Fibroblast of the conjunctiva (primary cell): ENCODE measurements at places on chromosomes 7 and 10.
A peak's percentile ranks its signal among the peaks of the same experiment; 100 is the strongest.

GRCh38 chr7:52540041-52540440 is 495.4 kb upstream of the POM121L12 start:
- DNase-seq = no peak

- DNase-seq = no peak
Observed at GRCh38 chr10:86004337-86004736, 362.3 kb downstream of the GRID1 start.

- no peak for DNase-seq
Observed at GRCh38 chr10:71727738-71728737, 8.5 kb upstream of the C10orf105 start.

DNA sequence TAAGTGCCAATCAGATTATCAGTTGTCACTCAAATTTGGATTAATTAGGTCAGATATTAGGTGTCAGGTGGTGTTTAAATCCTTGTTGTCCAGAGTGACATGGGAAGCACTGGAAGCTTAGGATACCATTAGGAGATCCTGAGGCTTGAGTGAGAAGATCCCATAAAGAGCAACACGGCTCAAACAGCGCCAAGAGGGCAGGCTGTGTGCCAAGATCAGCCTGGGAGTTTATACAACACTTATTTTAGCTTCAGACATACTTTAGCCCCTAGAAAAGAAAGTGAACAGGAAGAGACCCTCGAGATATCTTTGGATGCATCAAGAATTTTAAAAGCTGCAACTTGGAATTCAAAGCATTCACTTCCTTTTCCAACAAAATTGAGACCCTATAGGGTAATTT is 14.2 kb upstream of the ACTA2 start:
- DNase-seq = no peak

DNA sequence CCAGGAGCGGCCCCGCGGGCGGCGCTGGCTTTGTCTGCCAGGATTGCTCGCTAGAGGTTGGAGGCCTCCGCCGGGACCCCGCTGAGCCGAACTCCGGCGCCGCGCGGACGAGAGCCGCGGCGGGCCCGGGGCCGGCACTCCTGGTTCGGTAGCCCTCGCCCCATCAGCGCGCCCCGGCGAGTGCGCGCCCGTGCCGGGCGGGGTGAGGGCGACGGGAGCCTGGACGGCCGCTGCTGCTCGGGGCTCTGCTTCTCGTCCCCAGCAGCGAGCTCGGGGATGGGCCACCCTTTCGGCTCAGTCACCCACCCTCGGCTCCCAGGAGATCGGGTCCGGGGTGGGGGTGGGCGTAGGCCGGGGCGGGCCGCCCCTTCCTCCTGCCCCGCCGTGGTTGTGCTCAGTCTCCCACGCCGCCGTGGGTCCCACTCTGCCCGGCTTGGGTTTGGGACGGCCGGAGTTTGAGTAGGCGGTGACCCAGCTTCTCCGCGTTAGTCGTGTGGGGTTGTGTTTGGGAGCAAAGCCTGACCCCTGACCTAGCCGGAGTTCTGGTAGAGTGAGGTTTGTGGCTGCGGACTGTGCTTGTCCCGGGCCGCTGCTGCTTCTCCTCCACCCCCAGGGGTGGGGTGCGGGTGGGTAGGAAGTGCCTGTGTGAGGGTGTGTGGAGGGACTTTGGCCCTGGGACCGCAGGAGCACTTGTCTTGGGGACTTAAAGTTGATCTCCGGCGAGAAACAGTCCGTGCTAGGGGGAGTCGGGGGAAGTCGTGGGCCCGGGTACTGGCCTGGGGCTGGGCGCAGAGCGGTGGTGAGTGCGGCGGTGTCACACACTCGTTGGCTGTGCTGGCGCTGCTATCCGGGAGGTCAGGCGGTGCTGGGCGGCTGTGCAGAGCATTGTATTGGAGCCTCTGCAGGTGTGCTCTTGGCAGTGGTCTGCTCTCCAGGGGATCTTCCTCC is 677 bp downstream of the TSPAN14 start:
- no peak for DNase-seq

DNA sequence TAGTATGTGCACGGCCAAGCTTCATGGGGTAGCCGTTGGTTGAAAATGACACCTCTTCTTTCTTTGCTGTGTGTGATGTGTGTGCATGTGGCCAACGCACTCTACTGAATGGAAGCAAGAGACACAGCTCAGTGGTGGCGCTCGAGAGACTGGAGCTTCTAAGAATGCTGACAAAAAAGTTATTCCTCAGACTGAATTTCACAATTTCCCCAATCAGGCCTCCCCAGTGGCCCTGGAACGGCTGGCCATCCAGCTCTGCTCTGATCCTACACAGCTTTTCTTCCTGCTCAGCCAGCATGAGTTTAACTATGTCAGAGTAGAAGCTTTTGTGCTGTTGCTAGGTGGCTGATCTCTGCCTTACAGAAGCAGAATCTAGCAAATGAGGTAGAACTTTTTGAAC is 186.7 kb upstream of the PLXDC2 start:
- peak; percentile 30 for DNase-seq

DNA sequence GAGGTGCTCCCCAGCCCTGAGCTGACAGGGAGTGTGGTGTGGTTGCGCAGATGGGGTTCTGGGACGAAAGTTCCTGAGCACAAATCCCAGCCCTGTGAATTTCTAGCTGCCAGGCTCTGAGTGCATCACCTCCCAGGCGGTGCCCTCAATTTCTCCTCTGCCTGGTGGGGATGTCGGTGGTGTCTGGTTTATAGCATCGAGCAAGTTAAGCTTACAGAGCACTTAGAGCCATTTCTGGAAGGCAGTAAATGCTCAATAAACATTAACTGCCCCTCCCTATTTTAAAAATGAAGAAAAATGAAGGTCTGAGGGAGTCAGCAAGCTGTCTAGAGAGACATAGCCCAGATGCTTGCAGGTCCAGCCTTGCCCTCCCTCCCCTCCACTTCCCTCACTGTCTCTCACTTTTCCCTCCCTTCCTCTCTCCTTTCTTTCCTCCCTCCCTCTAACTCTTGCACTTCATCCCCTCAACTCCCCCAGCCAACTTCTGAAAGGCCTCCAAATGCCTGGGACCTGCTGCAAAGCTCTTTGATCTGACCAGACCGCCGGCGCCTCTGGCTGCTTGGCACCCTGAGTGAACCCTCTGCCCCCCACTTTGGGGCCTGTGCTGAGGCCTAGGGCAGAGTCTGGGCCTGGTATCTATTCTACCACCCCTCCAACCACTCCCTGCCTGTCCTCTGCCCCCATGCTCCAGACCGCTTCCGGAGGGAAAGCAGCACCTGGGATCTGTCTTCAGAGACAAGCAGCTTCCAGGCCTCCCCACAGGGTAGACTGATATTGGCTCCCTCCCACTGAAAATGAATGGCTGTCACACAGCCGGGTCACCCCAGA is 438.3 kb downstream of the RPS24 start:
- no peak for DNase-seq

GRCh38 chr10:43822631-43823580 is 174.2 kb upstream of the ZNF32 start:
- peak; percentile 64 for DNase-seq

DNA sequence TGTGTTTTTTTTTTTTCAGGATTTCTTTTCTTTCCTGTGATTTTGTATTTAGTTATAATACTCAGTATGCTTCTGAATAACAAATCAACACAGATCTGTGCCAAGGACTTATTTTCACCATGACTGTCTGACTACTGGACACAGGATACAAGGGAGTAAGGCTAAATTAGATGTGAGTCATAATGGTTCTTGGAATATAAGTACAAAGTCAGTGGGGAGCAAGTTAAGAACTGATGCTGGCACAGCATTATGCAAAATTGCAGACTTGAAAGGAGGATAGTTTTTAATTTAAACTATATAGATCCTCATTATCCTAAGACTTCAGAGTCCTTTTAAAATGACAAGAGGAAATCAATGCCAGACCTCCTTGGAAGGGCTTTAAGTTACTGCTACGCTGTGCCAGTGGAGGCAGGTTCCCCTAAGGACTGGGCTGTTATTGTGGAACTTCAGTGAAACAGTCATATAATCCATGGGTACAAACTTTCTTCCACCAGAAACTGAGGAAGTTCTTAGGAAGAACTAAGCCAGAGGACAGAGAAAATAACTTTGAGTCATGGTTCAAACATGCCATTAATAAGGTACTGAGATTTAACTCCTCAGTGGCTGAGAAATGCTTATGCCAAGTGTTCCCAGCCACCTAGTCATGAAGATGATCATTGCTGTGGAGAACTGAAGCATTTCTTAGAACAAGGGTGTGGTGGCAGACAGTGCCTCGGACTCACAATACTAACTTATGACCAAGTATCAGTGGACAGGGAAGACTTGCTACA is 531.2 kb downstream of the HTR7 start:
- peak; percentile 45 for DNase-seq

- DNase-seq = peak; percentile 91
Observed at GRCh38 chr10:101014966-101015581, 15.5 kb downstream of the LZTS2 start.

- DNase-seq = no peak
Observed at GRCh38 chr7:135190703-135191102, 20.2 kb upstream of the CYREN start.

- peak; percentile 21 for DNase-seq
Observed at GRCh38 chr10:90032519-90032918, 331.1 kb downstream of the KIF20B start.

DNA sequence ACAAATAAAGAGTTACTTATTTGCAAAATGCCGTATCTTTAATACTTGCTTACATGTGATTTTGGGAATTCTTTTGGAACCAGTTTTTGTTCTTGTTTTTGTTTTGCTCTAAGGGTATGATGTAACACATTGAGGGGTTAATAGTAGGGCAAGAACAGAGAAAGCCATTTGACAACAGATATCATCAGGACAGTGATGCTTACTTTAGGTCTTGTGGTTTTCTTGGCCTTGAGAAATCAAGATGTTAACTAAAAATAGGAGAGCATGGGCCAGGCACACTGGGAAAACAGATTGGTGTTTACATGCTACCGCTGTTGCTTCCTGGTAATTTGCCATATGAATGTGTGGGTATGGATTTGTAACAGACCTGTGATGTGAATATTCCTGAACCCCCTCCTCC is 3.7 kb downstream of the SAMD8 start:
- DNase-seq = no peak

DNA sequence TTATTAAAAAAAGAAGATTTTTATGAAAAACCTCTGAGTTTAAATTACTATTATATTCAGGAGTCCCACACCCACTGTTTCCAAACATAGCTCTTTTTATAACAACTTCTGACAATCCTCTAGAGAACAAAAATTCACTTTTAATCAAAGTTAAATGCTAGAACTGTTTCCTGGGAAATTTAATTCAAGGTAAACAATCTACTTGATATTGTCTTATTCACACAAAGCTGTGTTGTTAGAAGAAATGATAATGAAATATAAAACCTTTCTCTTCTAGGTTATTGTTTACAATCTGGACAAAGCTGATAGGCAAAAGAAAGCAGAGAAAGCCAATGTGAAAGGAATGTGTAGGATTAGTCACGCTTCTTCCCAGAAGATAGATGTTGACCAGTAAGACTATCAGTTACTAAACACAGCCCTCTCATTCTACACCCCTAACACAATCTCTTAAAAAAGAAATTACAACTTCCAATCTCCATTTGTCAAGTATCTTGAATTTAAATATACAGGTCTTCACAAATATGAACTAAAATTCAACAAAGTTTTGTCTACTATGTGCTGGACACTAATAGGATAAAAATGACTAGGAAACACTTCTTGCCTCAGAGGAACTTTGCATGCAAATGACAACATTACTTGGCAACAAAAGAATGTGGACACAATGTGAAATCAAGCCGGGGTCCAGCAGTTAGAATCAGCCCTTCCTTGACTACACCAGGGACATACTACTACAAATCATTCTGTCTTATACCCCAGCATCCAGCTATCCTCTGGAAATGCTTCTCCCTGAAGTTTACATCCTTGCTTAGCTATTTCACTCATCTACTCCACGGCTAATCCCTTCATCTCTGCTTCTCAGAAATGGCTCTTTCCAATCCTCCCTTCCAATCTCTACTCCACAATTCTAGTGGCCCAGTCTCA is 123.7 kb downstream of the IMMP2L start:
- peak; percentile 26 for DNase-seq

- no peak for DNase-seq
Observed at GRCh38 chr7:147044941-147045340, 928.3 kb downstream of the CNTNAP2 start.

GRCh38 chr7:135620980-135621850 is 41.1 kb upstream of the STMP1 start:
- DNase-seq = peak; percentile 78

DNA sequence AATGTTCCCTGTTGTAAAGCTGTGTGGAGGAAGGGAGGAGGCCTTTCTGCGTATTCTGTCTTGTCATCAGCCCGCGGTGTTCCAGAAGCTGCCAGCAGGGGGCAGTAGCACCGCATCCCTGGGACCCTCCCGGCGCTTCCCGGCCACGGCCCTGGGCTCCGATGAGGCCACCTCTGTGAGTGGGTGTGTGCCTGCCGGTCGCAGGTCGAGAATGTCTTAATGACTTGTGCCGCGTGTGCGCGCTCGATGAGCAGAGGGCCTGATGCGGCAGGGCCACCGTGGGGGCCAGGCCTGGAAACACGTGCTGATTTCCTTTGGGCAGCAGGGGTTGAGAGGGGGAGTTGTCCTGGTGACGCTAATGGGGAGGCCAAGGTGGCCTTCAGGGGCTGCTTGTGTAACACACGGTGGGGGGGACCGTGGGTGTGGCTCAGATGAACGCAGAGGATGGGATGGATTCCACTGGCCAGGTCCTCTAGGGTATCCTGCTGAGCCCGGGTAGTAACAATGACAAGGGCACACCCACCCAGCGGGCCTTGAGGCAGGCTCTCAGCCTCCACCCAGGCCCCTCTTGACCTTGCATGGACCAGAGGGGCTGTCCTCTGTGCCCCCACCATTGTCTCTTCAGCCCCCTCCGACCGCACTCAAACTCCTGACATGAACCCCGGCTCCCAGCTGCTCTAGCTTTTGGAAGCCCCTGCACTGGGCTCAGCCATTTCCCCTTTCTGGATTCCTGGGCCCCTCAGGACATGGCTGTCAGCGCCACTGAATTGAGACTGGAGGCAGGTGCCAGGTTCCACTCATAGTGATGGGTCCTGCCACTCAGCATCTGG is 135.9 kb upstream of the PODXL start:
- DNase-seq = no peak

GRCh38 chr7:36475381-36475780 is 85.7 kb downstream of the ANLN start:
- DNase-seq = no peak

DNA sequence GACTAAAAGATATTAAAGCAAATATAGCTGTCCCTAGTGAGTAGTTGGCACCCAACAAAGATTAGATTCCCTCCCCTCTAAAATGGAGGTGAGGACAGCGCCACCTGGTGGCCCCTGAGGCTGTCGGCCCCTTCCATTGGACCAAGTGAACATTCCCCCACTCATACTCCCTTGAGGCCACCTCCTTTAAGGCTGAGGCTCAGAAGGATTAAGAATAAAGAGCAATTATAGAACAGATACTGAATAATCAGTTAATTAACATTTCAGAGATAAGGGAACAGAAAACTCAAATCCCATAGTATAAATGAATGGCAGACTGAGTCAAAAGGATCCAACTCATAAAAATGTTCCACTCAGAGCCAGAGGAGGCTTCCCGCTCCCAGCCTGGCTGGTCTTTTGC is 130.4 kb upstream of the GHITM start:
- DNase-seq = no peak

- peak; percentile 14 for DNase-seq
Observed at GRCh38 chr10:35387768-35388167, 51.5 kb downstream of the CCNY start.

- no peak for DNase-seq
Observed at GRCh38 chr10:11329062-11329673, 282.3 kb downstream of the USP6NL start.
